ENCODE measurements at places on chromosomes 2 and 18.
A peak's percentile ranks its signal among the peaks of the same experiment; 100 is the strongest.

DNA sequence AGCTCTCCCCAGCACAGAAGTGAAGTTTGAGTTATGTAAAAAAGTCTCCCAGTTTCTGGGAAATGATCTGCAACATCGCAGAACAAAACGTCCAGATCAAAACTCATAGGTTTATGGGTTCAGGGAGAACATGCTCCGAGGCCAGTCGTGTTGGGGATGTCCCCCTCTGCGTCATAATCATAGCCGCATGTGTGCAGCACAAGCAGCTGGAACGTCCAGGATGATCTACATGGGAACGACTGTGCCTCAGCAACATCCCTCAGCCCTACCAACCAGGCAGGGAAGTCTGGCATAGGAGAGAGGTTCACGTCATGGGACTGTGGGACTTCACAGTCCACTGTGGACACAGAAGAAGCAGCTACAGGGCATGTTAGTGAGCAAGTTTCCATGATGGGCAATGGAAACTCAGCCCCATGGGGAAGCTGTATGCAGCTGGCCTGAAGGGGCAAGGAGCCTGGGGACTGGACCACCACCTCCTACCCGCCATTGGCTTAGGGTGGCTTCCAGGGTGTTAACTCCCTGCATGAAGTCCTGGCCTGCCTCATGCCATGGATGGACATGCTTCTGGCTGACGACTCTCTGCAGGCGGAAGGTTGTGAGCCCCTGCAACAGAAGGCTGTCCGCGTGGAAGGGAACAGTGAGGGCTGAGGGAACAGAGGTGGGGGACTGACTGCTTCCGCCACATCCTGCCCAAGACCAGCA, 96.9 kb downstream of the COPS8 start:
- no peak for DNase-seq

DNA sequence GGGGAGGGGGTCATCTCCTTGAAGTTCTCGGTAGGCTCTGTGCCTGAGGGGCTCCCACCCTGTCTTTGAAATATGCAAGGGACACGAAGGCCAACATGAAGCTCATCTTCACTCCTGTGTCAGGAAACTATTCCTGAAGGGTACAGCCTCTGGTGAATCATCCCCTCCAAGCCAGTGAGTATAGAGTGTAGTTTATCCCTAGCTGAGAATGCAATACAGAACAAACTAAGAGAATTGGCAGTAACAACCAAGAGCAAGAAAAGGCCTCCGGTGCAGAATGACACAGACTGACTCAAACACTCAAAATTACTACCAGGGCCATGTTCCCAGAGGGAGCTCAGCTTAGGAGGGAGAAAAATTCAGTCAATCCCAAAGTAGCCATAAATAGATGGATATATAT, 413.3 kb downstream of the BCL11A start:
- no peak for DNase-seq

DNA sequence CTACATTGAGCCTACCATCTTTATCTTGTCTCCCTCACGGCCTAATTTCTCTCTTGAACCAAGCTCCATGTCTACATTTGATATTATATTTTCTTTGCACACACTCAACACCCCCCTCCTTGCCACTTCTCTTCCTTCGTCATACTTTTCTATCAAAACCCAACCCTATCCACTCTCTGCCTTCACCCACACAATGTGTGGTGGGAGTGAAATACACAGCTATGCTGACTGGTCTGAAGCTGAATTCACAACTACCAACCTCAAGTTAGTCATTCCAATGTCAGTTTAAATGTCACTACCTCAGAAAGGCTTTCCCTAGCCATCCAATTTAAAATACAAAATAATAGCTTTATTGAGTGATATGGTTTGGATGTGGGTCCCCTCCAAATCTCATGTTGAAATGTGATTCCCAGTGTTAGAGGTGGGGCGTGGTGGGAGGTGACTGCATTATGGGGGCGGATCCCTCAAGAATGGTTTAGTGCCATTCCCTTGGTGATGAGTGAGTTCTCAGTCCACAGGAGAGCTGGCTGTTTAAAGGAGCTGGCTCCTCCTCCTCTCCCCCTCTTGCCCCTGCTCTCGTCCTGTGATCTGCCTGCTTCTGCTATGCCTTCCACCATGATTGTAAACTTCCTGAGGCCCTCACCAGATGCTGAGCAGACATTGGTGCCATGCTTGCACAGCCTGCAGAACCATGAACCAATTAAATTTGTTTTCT, 112.1 kb downstream of the DTNB start:
- peak; percentile 3 for DNase-seq

- no peak for DNase-seq
Observed at GRCh38 chr2:110847651-110848050, 115.3 kb downstream of the ACOXL start.

DNA sequence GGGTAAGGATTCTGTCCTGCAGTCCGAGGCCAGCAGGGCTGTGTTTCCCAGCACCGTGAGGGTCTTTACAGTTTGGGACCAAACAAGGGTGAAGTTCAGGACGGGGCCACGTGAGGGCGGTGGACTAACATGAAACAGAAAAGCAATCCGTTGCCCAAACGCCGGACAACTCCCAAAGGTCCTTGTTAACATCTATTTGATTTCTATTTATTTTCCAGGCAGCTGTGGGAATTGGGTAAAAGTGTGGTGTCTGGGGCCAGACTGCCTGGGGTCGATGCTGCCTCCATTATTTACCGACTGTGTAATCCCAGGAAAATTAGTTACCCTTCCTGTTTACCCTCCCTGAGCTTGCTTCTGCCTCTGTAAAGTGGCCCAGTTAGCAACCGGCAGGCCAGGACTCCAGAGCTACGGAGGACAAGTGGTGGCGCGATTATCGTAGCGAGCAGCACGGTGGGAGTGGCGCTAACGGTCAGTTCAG, 66.3 kb upstream of the TCF7L1 start:
- peak; percentile 5 for DNase-seq

GRCh38 chr2:45288532-45289417, 279.5 kb upstream of the SIX2 start:
- DNase-seq, result no peak

- DNase-seq, result no peak
Observed at GRCh38 chr18:62151068-62151771, 35.6 kb downstream of the PIGN start.

DNA sequence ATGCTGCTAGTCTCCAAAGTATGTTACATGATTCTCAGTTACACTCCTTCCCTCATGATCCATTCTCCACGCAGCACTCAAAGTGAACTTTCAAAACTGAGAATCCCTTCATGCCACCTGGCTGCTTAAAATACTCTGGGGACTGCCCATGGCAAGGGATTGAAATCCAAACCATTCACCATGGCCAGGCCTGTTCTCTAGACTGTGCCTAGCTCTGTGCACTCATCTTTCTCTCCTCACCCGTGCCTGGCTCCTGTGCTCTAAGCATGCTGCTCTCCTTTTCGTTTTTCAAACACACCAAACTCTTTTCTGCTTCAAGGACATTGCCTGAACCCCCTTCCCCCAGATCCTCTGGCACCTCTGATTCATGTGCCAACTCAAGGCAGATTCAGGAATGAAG, 80.9 kb downstream of the FASTKD2 start:
- DNase-seq, result no peak

- no peak for DNase-seq
Observed at GRCh38 chr2:41859615-41860514, 188.0 kb upstream of the PKDCC start.
